ENCODE measurements at places on chromosomes 5 and 9. TPM values are rescaled to one million over a fixed set of nuclear protein-coding genes. Genes with fewer than 3 reads are reported as not detected.

GARIN3 gene
- 0.79 TPM for total RNA-seq

RNF180 gene
- total RNA-seq = not detected

SHOC1 gene
- total RNA-seq = not detected

HTR1A gene
- not detected for total RNA-seq

C7 gene
- total RNA-seq = not detected

STOM gene
- 34.7 TPM for total RNA-seq

NFX1 gene
- total RNA-seq = 31.2 TPM

MGAT4B gene
- 62.8 TPM for total RNA-seq

SLC22A5 gene
- total RNA-seq = 4.9 TPM

PLPPR1 gene
- not detected for total RNA-seq

PCDHB9 gene
- total RNA-seq = not detected

ARSI gene
- not detected for total RNA-seq

PSD2 gene
- not detected for total RNA-seq

ZDHHC21 gene
- 5.1 TPM for total RNA-seq

UGT3A2 gene
- not detected for total RNA-seq

DBH gene
- not detected for total RNA-seq

PCDHGC5 gene
- not detected for total RNA-seq

FAM120AOS gene
- 38.7 TPM for total RNA-seq

MARCOL gene
- total RNA-seq = not detected

PCA3 gene
- not detected for total RNA-seq

LHX6 gene
- total RNA-seq = 0.11 TPM

GMCL2 gene
- total RNA-seq = not detected

TMEM161B gene
- total RNA-seq = 20.1 TPM

AMBP gene
- total RNA-seq = not detected

SH3PXD2B gene
- 1.3 TPM for total RNA-seq

GABRA1 gene
- not detected for total RNA-seq

PCDHA1 gene
- not detected for total RNA-seq

CMYA5 gene
- total RNA-seq = 0.25 TPM
